ENCODE measurements at places on chromosomes 7 and 10.

DNA sequence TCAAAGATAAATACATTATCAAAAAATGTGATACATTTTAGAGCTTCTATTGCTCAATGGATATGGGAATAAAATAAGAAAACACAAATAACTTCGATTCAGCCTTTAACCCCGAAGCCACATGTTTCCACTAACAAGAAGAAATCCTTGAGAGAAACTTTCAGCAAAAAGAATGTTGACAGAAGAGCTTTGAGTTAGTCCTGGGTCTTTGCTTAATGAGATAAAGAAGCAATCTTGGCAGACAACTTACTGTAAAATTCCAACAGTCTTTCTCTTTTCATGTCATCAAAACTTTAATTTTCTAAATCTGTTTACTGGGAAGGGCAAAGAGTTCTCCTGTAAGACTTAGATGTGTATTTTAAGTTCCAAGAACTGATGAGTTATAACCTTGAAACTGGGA, 810.2 kb downstream of the CNTNAP2 start:
- DNase-seq: no peak

- no peak for DNase-seq
Observed at GRCh38 chr7:17007841-17008240, 126.1 kb upstream of the AGR3 start.

DNA sequence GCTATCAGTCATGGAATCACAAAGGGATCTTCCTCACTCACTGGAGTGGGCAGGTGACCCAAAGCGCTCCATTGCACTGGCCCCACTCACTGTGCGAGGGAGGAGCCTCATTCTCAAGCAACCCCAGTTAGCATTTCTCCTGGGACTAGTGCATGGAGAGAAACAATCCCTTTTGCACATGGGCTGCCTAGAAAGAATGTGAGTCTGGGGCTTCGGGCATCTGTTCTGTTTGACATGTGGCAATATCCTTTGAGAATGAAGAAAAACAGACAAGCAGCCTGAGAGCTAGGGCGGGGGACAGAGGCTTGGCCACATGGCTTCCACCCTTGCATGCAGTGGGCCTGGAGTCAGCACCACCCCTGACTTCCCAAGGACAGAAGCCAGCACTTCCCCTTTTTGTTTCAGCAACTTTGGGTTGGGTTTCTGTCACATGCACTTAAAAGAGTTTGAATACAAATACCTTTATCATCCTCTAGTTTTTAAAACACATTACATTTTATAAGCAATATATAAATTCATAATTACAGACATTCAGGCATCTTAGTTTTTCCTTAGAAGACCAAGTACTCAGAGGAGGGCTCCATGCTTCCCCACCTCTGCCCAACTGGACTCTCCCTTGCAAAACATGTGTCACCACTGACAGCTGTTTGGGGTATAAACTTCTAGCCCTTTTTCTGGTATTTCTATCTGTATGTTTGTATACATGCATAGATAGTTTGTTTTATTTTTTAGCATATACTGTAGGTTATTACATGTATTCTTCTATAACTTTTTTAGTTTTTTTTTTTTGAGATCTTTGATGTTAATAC, 73.8 kb downstream of the RBM20 start:
- no peak for DNase-seq

DNA sequence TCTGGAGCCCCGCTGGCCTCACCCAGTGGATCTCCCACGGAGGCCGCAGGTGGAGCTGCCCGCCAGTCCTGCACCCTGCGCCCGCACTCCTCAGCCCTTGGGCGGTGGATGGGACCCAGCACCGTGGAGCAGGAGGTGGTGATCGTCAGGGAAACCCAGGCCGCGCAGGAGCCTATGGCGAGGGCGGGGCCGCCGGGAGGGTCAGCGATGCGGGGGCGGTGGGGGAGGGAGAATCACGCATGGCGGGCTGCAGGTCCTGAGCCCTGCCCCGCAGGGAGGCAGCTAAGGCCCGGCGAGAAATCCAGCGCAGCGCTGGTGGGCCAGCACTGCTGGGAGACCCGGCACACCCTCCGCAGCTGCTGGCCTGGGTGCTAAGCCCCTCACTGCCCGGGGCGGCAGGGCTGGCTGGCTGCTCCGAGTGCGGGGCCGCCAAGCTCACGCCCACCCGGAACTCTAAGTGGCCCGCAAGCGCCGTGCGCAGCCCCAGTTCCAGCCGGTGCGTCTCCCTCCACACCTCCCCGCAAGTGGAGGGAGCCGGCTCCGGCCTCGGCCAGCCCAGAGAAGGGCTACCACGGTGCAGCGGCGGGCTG, 524.8 kb upstream of the TPK1 start:
- DNase-seq: no peak

DNA sequence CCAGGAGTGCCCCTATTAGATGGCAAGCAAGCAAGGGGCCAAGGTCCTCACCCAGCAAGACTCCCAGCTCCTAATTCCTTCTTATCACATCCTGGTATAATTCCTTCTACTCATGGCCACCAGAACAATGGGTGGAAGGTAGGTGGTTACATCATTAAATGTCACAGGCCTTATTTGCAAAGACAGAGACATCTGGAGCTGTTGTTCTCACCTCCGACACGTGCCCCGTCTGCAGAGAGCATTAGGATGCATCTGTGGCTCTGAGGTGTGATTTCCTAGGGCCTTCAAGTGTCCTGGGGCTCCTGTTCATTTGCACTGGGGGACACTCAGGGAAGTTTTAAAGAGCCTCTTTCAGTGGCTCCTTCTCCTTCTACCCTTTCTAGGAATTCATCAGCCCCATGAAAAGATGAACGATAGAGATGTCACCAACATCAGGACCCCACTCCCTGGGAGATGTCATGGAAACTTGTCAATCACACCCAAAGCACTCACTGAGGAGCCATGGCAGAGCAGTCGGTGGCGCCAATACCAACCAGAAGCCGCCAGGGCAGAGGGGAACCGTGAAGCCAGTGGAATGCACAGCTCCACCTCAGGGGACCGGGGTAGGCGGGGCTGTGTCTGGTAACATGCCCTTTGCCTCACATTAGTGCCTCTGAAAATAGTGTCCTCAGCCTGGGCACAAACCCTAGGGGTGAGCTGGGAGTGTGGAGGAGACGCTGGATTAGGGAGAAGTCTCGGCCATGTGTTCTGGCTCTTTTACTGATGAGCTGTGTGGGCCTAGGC, 2.9 kb upstream of the ATP6V0E2 start:
- DNase-seq: no peak

- no peak for DNase-seq
Observed at GRCh38 chr10:97849103-97849686, 448 bp upstream of the GOLGA7B start.

GRCh38 chr7:73341877-73342276, 13.9 kb downstream of the FKBP6 start:
- no peak for DNase-seq

DNA sequence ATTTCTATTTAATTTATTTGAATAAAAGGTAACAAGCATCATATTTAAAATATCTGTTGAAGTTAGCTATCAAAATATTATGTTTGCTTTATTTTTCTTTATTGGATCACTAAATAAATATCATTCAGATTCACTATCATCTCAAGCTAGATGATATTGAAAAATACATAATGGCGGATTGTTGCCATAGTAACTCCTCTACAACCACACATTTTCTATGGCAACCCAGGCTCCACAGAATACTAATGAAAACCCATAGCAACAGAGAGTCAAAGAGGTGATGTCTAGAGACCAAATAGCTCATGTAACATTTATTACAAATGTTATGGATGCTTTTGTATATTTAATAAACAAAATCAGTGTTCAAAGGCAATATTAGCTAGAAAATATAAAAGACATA, 148.9 kb upstream of the CDK1 start:
- DNase-seq: no peak

DNA sequence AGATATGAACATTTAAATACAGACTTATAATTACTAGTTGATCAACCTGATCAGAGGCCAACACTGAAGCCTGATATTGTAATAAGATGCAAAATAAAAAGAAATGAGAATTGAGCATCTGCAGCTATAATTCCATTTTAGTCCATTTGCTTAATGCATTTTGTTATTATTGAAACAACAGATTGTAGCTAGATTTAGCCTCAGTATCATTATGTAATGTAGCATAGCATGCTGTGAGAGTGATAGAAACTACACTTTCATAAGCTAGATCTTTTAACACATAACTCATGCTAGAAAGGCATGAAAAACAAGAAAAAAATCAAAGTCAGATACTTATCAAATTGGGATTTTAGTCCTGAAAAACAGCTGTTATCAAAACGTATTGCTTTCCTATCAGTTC, 292.7 kb upstream of the ADARB2 start:
- DNase-seq: no peak

DNA sequence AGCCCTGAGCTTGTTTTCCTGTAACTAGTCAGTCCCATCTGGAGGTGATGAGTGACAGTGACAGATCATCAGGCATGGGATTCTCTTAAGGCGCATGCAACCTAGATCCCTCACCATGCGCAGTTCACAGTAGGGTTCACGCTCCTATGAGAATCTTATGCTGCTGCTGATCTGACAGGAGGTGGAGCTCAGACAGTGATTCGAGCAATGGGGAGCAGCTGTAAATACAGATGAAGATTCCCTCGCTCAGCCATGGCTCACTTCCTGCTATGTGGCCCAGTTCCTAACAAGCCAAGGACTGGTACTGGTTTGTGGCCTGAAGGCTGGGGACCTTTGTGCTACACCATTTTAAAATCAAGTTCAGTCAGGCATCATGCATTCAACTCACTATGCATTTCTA, 221.7 kb downstream of the KIAA1217 start:
- DNase-seq: no peak

- DNase-seq: no peak
Observed at GRCh38 chr10:32957341-32958084, 517 bp downstream of the ITGB1 start.

GRCh38 chr7:22406715-22407114, 49.8 kb upstream of the RAPGEF5 start:
- DNase-seq: no peak

DNA sequence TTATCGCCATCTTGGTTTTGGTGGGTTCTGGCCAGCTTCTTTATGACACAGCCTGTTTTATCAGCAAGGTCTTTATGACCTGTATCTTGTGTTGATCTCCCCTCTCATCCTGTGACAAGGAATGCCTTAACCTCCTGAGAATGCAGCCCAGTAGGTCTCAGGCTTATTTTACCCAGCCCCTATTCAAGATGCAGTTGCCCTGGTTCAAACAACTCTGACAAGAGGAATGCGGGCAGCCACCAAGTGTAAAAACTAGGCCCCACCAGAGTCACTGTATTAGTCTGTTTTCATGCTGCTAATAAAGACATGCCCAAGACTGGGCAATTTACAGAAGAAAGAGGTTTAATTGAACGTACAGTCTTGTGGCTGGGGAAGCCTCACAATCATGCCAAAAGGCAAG, 671.3 kb downstream of the SORCS1 start:
- DNase-seq: no peak

DNA sequence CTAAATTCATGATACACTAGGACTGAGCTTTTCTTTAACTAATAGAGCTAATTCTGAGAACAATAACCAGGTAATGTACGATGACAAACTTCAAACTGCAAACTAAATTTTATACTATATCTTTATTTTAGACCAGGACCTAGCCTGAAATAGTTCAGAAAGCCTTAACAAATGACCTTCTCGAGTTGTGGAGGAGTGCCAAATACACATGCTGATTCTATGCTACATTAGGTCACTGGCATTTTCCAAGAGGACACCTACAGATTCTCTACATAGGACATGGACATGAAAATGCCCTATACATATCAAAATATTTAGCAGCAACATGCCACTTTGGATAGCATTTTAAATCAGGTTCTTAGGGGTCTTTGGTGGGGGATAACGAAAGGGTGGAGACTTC, 44.0 kb upstream of the LRRTM3 start:
- no peak for DNase-seq

- DNase-seq: peak; percentile 9
Observed at GRCh38 chr7:112481833-112482670, 1.3 kb downstream of the LSMEM1 start.
